ENCODE measurements at places on chromosomes 2 and 18.

DNA sequence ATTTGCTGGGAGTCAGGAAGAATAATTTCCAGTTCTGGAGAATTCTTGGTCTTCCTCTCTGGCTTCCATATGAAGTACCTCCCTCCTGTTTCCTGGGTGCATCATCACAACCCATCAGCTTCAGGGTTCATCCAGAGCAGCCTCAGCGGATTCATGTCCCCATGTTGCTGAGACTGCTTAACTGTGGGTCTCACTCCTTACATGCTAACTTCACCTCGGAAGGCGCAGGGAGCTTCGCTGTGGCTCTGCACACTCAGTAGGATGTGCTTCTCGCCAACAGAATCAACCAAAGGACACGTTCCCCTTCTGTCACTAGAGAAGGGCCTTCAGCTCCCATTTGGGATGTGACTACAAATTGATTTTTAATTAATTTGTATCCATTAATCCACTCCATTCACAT, 24.2 kb downstream of the FBLN7 start:
- DNase-seq: no peak

GRCh38 chr2:9313443-9313842, 106.8 kb downstream of the ASAP2 start:
- DNase-seq: no peak

DNA sequence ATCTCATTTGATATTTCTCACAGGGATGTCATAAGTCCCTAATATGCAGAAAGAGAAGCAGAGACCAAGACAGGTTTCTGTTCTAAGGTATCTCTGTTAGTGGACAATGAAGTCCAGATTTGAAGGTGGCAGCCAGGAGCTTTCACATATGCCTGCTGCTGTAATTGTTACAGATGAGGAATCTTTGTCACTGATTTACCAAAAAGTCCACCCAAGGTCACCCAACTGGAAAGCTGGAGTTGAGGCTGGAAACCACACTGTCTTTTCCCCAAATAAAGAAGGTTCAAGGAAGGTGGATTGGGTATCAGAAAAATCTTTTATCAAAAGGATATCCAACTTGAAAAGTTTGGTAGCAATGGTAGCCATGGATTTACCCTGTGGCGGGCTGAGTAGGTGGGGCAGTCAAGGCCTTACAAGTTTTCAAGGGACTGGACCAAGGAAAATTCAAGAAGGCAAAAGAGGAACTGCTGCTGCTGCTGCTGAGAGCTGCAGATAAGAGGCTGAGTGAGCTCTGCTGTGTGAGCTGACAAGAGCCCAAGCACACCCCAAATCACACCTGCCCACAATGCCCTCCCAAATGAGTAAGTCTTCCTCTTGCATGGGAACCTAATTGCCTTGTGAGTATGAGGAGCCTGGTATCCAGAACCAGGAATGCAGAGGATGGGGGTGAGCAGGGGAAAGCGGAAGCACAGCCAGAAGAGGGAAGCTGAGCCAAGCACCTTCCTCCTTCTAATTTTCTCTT, 241.2 kb downstream of the ANAPC1 start:
- no peak for DNase-seq

GRCh38 chr2:173002751-173003541, 72.7 kb upstream of the MAP3K20 start:
- DNase-seq: no peak

GRCh38 chr2:217222309-217222910, 362.5 kb upstream of the TNP1 start:
- DNase-seq: no peak

DNA sequence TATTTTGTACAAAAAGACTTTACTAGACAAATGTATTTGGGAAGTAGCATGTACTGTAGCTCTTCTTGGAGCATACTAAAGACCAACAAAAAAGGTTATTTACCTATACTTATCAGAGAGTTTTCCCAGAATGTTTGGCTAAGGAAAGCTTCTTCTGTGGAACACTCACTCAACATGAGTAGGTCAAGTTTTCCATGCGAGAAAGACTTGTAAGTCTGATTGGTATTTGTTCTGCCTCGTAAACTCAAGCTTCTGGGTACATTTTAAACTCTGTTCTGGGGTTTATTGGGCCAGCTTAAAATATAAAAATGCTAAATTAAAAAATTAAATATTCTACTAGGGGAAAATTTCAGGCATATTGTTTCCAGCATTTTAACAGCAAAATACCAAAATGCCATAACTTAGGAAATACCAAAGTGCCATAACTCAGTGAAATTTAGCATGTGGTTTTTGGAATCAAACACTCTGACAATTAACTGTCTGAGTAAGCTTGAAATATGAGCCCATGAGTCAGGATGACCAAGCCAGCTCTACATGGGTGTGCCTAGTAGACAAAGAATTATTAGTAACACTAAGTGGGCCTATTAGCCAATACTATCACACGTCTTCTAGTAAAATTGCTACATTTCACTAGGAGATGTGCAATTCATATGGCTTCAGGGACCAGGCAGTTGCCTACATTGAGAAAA, 47.3 kb upstream of the SERPINE2 start:
- DNase-seq: peak; percentile 98

DNA sequence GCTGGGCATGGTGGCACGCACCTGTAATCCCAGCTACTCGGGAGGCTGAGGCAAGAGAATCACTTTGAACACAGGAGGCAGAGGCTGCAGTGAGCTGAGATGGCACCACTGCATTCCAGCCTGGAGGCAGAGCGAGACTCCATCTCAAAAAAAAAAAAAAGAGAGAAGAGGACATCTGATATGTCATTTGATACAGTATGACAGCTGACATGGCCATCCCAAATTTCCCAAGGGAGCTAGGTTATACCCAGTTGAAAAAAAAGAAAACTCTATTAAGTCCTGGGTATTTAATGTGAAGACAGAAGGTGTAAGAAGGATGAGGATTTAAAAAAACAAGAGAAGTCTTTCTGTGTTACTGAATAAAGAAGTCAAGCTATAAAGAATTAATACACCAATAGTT, 23.3 kb downstream of the CLASP1 start:
- DNase-seq: no peak

- DNase-seq: no peak
Observed at GRCh38 chr2:132795220-132795619, 125.2 kb upstream of the LYPD1 start.

GRCh38 chr2:3628241-3628679, 29.7 kb upstream of the ALLC start:
- no peak for DNase-seq

GRCh38 chr2:240810199-240810598, 9.8 kb downstream of the KIF1A start:
- DNase-seq: no peak

DNA sequence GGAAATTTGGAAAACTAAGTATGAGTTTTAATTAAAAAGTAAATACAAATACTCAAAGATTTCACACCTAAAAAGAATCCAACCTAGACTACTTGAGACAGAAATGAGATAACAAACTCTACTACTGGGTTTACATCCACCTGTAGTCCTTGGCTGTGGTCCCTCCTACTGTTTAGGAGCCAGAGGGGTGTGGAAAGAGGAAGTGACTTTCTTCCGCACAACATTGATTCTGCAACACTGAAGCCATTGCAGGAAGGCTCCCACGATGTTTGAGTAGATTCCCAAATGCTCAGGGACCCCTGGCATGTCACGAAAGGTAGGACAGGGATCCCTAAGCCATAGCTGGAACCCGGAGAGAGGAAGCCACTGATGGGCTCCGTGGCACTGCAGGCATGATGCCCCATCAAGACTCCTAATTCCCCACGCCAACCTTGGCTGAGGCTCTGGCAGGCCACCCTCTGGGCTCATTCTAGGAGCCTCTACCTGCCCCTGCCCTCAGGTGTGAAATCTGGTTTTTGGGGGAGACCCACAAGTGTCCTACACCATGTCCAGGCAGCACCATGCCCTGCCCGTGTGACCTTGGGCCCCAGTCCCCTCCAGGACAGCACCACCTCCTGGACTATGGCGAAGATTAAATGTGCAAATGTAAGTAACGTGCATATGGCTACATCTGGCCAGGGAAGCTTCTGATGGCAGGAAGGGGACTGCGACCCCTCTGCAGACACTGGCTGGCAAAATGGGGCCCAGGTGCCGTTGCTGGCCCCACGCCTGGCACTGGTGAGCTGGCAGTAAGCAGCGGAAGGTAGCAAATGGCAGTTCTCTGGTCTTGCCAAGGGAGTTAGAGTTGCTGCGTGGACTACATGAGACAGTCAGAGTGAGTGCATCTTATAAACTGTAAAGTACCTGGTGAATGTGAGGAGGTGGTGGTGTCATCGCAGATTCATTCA, 38.2 kb upstream of the MAL start:
- DNase-seq: no peak

GRCh38 chr2:194718881-194719280, 938.1 kb upstream of the SLC39A10 start:
- DNase-seq: no peak

DNA sequence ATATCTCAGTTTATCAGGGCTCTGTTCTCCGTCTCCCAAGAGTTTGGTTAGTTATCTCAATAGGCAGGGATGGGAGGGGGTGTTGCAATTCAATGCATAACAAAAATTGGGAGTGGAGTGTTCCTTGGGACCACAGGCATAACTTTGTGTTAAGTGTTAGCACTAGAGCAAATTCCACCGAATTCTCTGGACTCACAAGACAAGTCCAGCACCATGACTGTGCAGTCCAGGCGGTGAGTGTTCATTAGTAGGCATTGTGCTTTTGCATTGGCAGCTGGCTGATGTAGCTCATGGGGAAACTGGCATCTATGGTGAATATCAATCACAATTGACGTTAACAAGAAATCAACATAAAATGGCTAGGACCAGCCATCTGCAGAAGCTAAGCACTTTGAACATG, 79.0 kb upstream of the CABLES1 start:
- DNase-seq: no peak

GRCh38 chr2:53826587-53827397, 33.0 kb downstream of the GPR75 start:
- no peak for DNase-seq

DNA sequence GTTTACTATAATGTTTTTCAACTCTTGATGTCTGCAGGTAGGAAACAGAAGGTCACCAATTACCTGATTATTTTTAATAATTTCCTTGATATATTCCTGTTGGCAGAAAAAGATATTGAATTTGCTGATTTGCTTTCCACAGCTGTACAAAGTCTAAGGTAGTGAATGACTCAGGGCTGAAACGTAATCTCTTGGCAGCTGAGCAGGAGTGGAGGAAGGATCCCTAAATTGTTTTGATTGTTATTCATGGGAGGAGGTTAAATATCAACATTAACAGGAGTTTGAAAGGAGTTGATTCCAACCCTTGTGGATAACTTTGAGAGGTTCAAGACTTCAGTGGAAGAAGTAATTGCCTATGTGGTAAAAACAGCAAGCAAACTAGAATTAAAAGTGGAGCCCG, 345.2 kb upstream of the SLC8A1 start:
- peak; percentile 15 for DNase-seq

- no peak for DNase-seq
Observed at GRCh38 chr2:214740867-214741395, 68.6 kb downstream of the BARD1 start.

DNA sequence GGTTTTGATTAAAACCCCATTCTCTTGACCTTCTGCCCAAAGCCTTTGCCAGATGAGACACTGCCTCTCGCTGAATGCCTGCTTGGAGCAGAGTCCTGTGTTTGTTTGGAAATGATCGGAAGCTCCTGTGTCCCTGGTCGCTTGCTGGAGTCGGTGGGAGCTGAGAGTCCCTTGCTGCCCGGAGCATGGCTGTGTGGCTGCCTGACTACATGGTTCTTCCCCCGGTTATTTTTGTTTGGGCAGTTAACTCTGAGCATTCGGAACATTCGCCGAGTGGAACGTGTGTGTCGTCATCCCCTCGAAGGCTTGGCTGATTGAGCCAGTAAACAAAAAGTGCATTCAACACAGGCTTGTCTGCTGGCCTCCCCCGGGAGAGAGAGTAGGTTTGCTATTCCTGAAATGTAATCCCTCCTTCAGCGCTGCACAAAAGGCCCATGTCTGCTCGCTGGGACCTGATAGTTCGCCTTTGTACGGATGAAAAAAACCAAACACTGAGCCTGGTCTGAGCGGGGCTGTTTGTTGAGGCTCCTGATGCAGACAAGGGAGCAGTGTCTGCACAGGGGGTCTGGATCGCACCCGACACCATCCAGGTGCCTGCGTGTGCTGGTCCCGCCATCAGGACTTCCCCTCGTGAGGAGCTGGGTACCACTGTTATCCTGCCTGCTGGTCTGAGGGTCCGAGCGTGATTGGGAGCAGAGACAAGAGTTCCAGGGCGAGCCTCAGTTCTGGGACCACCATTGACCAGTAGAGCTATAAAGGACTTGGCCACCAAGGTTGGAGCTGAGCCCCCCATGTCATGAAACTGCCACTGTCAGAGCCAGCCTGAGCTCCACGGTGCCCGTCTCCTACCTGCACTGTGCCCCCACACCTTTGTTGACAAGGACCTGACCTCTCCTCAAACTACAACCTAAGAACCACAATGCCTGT, 83.8 kb downstream of the AGAP1 start:
- no peak for DNase-seq

DNA sequence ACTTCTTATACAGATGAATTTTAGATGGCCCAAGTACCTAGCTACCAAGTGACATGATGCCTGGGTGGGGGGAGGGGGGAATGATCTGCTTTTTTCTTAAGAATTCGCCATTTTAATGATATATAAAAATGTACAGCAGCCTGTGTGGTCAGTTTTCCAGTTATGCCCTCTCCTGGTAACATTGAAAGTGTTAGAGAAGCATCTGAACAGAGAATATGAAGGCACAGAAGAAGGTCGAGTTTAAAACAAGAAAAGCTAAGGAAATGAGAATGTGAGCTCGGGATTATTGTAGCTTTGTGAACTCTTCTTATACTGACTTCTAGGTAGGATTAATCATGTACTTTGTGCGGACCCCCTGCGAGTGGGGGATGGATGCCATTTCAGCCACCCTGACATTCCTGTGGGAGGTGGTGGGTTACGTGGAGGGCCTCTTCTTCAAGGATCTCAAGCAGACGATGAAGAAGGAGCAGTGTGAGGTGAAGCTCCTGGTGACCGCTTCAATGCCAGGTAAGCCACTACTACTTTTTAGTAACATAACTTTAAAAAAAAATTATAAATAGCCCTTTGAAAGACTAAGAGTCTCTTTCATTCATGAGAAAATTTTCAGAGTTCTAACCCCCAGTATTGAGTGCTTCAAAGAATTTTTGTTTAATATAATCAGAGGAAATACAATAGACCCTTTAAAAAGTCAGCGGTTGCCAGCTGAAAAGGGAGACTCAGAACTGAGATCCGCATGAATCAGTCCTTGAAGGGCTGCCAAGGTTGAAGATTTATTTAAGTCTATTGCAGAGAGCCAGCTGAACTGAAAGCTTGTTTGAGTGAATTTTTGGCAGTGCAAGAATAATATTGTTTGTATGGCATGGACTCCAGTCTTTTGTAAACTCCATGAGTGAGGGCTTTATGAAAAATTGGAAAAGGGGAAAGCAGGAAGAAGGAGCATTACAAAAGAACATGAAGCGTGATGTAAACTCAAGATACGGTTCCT, 68.6 kb upstream of the RPE start:
- DNase-seq: peak; percentile 56

Measured in HS-5 (cell line).